ENCODE measurements at places on chromosomes 2 and 18.

DNA sequence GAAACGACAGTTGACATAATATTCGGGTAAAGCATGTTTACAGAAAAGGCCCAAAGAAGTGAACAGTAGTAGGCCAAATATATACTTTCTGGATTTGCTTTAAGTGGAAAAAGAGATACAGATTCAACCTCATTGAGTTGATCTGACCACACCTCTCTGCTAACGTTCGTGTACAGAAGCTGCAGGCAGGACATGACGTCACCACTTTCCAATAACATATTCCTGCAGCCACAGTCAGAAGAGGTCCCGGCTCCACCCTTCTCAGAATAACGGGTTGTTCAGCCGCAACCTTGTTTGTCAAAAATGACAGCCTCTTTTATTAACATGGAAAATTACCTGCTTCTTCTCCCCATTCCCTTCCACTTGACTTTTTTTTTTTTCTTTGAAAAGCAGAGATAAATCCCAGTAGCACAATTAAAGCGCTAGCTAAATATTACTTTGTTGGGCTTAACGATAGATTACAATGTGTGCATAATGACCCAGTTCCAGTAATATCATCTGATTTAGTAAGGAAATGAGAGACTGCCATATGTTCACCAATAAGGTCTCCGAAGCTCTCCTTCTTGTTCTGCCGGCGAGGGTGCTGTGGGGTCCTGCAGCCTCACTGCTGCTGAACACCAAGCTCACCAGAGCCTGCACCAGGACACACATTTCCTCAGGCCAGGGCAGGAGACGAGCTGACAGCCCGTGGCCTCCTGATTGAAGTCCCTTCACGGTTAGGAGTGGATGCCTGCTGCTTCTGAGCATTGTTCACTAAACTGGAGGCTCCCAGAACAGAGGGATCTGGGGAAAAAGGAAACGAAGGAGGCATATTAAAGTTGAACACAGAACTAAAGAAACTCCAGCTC is 451.0 kb upstream of the SALL3 start:
- DNase-seq, result no peak

GRCh38 chr2:30266705-30267104 is 35.4 kb downstream of the LBH start:
- DNase-seq, result no peak

GRCh38 chr18:79580498-79581171 is 99.0 kb upstream of the CTDP1 start:
- no peak for DNase-seq

- DNase-seq, result no peak
Observed at GRCh38 chr2:104664672-104665071, 189.2 kb upstream of the POU3F3 start.
